Activated T-helper 9 cell treated with anti-CD3 and anti-CD28 coated beads, Interleukin-2, amount 50 U/mL, for 16 hours (primary cell): ENCODE measurements at places on chromosomes 4 and X.
A peak's percentile ranks its signal among the peaks of the same experiment; 100 is the strongest.

DNA sequence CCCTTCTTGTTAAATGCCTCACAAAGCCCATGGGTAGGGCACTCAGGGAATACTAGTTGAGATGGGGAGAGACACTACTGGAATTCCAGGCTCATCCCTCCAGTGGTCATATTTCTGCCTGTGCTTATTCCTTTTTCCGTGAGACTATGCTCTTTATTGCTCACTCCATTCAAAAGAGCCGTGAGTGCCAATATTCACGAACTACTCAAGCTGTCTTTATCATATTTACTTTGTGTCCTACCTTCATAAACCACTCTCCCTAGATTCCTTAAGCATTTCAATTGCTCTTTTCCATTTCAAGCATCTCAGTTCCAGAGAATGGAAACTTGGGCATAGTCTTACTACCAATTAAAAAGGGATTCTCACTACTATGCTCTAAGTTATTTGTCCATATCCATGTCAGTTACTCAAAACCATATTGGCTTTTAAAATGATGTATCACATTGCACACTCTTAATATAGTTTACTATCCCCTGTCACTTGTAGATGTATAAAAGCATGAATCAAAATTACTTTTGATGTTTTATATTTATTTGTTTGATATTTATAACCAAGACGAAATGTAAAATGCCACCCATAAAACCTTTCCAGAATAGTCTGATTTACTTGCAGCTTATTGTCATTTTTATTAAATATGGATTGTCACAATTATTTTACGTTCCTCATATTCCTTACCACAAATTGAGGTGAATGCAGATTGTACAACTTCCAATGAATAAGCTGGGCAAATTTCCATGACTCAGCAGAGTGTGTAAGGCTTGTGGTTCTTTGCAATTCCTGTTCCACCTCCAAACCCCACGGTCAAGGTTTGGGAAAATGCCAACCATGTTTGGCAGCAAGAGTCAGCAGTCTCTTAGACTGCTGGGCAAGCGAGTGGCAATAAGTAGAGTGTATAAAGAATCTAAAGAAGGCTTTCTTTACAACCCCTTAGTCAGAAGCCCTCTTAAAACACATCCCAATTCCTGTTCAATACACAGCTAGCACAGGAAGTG is 24.4 kb downstream of the ENOX2 start:
- no peak for DNase-seq

GRCh38 chr4:174282836-174283506 is 496 bp downstream of the FBXO8 start:
- DNase-seq: peak; percentile 61

- DNase-seq: no peak
Observed at GRCh38 chrX:78327370-78328086, at the start of gene CYSLTR1. TSS of gene CYSLTR1 (minus strand) at chrX:78327611. CDS start at chrX:78273746, 53,865 bp downstream.

DNA sequence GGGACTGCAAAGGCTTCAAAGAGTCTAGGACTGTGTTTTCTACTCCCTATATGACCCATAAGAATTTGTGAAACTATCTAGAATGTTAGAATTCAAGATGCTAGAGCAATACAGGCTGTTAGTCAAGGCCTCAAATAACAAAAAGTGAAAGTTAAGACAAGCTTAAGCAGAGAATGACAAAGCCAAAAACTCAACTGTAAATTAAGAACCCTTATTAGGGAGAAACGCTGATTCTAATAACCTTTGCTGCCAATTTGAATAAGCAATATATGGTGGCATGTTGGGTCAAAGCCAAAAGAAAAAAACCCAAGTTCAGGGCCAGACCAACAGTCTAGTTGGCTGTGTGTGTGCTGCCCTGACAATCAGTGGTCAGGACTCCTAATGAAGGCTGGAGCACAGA is 160.0 kb downstream of the INPP4B start:
- no peak for DNase-seq

GRCh38 chr4:1501754-1502500 is 95.7 kb upstream of the NKX1-1 start:
- DNase-seq: no peak

GRCh38 chrX:79408623-79409322 is 41.6 kb upstream of the ITM2A start:
- no peak for DNase-seq

- no peak for DNase-seq
Observed at GRCh38 chr4:53629296-53629695, 38.0 kb upstream of the LNX1 start.

- no peak for DNase-seq
Observed at GRCh38 chrX:16368696-16369095, 201.4 kb downstream of the MAGEB17 start.

DNA sequence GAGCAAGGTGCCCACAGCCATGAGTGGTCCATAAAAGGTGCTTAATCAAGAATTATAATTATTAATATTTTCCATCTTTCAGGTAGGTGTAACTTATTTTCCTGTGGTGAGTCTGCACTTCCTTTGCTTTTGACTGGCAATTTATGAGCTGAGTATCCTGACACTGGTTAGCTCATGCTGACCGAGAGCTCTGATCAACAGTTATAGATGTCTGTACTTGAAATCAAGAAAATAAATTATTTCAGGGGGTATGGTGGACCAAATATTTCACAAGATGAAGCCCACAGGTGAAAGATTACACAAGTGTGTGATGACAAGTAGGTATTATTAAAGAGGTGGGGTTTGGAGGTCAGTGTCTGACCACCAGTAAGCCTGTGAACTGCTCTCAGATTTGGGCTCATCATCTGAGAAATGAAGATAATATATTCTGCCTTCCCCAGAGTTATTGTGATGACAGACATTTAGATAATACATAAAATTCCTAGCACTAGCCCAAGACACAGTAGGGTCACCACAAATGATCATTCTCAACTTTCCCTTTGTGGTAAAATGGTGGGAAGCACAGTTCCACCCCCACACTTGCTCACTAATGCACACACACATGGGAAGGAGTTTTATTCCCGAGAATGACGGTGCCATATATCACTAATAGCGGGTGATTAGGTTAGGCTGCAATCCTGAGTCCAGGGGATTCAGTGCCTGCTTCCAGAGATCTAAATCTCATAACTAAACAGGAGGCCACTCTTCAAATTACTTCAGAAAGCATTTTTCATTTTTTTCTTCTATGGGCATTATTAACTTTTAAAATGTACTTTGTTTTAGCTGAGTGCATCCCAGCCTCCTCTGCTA is 34.0 kb upstream of the PACRGL start:
- no peak for DNase-seq

DNA sequence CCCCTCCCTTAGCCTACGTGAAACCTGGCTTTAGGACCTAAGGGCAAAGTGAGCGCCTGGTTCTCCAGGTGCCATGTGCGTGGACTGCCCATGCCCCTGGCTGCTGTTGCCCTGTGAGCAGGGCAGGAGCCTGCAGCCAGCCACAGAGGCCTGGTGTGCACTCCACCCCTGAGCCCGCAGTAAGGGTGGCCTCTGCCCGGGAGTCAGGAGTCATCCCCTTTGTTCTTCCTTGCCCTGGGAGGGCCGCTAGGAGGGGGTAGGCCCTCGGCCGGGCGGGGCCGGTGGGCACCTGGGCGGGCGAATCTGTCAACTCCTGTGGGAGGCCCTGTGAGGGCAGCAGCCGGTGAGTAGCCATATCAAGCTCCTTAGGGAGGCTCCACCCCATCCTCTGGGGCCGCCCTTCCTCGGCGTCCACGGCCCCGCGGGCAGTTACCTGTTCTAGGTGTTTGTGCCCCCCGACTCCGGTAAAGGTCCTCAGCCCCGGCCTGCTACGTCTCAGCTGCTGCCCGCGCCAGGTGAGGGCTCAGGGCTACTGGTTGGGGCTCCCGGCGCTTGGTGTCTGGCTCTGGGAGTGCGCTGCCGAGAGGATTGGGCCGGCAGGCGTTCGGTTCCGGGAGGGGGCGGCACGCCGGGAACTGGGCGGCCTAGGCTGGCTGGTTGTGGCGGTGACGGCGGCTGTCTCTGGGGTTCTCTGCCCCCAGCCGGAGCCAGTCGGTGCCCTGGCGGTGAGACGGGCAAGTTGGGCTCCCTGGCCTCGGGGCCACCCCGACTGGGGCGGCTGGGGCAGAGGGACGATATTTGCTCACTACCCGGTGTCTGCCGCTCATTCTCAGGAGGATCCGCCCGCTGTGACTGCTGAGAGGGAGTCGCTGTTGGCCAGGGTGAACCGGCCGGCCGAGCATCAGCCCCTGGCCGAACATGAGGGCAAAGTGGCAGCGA is 1060.2 kb downstream of the TECRL start:
- no peak for DNase-seq

DNA sequence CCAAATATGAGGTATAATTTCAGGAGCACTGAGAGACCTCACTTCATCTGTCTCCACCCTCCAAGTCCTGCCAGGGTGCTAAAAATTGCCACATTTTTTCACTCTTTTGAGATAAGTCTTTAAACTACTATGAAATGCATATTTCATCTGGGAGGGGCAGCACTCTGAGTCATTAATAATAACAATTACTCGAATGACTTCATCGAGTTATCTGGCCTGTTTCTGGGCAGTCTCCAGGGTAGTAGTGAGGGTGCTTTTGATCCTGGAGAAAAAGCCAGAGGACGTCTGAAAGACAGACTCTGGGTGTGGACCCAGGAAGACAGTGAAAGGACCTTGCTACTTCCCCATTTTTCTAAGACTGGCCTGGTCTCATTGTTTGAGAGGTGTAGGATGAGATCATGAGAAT is 42.3 kb upstream of the SRD5A3 start:
- DNase-seq: no peak

DNA sequence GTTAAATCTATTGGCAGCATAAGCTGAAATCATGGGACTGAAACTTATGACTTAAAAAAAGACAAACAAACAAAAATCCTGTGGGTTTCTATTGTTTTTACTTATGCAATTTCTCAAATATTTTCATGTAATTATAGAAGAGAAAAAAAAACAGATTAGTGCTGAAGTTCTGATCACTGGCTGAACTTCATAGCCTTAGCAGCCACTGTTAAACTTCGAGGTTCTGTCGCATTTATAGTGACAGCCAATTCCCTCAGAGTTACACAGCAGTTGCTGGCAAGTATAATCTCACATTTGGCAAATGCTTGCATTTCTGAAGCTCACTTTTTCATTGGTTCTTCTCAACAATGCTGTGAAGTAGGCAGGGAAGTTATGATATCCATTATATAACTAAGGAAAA is 748.9 kb upstream of the MAGEB2 start:
- DNase-seq: no peak

DNA sequence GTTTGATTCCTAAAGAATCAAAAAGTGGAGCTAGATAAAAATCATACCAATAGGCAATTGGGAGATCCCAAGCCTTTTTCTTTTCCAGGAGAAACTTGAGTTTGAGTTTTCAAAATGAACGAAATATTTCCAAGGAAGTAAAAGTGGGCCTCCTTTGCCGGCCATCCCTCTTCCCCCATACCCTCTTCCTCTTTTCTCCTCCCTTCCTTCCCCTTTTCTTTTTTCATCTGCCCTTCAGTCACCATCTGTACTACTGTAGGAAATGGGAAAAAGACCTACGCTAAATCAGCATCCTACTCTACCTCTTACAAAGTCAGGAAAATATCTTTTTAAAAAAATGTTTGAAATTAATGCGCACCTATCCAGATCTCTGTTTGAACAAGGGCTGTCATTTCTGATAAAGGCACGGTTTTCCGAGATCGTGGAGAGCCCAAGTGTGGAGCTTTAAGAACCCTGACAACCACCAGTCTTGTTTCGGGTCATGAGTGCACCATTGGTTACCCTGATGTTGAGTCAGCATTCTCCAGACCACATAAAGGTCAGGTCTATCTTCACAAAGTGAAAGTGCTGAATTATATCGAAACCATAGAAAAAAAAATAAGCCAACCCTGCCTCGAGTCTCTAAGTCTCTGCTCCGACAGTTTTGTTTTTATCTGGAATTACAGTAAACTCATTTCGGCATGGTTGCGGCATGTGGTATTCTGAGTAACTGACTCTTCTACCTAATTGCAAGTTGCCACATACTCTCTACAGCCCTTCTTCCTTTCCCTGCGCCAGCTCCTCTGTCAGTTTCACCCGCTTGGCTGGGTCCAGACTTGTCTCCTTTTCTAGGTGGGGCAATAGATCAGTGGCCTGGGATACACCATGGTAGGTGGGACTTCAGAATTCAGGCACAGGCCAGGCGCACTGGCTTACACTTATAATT is 140.2 kb upstream of the KLF3 start:
- peak; percentile 36 for DNase-seq

DNA sequence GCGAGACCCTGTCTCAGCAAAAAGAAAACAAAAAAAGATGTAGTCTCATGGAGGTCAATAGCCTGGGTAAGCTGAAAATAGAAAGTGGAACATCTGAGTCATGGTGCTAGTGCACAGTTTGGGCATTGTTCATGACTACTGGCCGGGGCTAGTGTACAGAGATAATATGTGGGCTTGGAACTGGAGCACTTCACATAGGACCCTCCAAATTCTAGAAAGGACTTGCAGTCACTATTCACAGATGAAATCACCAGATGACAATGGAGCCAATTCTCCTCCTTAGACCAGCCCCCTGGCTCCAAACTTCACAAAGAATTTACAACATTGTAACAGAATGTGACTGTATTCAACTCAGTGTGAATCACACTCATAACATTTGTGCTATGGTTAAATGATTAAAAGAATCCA is 367.8 kb upstream of the SLC7A11 start:
- DNase-seq: no peak

GRCh38 chr4:86977621-86978184 is 42.9 kb downstream of the AFF1 start:
- no peak for DNase-seq

DNA sequence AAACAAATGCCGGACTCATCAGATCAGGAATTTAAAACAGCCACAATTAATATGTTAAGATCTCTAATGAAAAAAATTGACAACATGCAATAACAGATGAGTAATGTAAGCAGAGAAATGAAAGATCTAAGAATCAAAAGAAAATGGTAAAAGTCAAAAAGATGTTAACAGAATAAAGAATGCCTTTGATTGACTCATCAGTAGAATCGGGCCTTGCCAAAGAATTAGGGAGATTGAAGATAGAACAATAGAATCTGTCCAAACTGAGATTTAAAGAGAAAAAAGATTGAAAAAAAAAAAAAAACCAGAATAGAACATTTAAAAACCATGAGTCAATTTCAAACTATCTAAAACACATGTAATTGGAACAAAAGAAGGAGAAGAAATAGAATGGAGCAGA is 25.9 kb upstream of the GUCY1A1 start:
- no peak for DNase-seq

- DNase-seq: no peak
Observed at GRCh38 chr4:112002248-112002661, 143.0 kb upstream of the FAM241A start.

GRCh38 chrX:129523079-129523911 is at the start of gene SMARCA1:
TSS of gene SMARCA1 (minus strand) at chrX:129523490. CDS start at chrX:129523370, 120 bp downstream.
- no peak for DNase-seq

- DNase-seq: peak; percentile 0
Observed at GRCh38 chr4:140372751-140373327, 607 bp upstream of the SCOC start.

- no peak for DNase-seq
Observed at GRCh38 chr4:74415602-74416300, 29.2 kb upstream of the AREG start.

- no peak for DNase-seq
Observed at GRCh38 chr4:175422331-175422730, 389.7 kb downstream of the GPM6A start.
